ENCODE measurements at places on chromosomes 6 and 20.

DNA sequence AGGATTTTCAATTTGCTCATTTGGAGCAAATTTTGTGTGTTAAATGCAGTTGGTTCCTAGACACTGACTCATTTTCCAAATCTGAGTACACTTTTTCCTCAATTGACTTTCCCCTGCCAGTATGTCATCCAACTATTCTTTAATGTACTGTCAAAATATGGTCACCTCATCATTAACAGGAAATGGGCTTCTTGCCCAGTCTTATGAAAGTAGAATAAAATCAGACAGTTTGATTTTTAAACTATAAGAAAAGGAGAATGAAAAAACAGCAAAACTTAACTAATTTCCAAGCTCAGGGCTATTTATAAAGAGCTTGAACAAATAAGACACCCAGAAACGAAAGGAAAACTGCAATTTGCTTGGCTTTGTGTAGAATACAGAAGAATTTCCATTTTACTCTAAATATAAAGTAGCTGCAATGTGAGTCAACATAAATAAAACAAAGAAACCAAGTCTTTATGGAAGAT, 43.7 kb upstream of the RAB23 start:
- no peak for DNase-seq

GRCh38 chr6:25279748-25280343, 672 bp downstream of the CARMIL1 start:
- DNase-seq = peak; percentile 37

DNA sequence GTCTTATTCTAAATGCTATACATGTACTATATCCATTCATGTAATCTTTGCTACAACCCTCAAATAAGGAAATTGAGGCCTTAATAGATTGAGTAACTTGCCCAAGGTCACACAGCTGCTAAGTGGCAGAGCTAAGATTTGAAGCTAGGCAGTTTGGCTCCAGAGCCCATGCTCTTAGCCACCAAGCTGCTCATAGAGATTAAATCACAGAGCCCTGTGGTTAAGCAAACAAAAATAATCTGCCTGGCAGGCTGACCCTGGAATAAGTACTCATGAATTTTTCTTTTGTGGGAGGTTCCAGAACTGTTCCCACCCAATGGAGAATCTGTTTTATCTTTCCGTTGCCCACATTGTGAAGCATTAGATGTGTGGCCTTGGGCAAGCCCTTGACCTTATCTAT, 7.4 kb downstream of the AAR2 start:
- DNase-seq = no peak

- DNase-seq = peak; percentile 11
Observed at GRCh38 chr6:18978337-18979128, 591.4 kb downstream of the RNF144B start.

GRCh38 chr6:163527291-163527690, 112.8 kb downstream of the QKI start:
- no peak for DNase-seq

DNA sequence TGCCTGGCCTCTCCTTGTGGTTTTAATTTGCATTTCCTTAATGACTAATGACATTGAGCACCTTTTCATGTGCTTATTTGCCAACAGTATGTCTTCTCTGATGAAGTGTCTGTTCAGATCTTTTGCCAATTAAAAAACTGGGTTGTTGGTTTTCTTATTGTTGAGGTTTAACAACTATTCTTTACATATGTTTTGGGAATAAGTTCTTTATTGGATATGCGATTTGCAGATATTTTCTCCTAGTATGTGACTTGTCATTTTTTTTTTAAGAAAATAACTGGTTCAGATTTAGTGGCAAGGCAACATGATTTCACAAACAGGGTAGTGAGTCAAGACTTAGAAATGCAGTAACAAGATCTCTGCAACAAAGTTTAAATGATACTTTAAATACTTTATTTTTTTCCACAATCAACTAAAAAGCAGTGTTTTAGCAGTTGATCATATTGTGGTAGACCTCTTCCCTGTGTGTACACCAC, 67.8 kb downstream of the TIAM2 start:
- DNase-seq = no peak

GRCh38 chr20:56422076-56422823, 10.2 kb downstream of the CASS4 start:
- DNase-seq = no peak

GRCh38 chr6:138568997-138569396, 69.7 kb upstream of the NHSL1 start:
- no peak for DNase-seq

DNA sequence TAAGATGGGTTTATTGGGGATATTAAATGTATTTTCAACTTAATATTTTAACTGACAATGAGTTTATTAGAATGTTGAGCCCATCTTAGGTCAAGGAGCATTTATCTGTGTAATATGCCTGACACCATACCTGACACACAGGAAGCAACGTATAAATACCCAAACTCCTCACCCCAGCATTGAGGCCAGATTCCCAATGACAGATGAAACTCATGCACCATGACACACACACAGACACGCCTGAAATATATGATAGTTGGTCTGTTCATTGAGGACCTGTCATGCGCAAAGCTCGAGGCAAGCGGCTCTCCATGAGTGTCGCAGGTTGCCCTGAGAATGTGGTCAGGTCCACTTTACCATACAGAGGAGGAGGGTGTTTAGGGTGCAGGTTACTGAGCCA, 64.1 kb downstream of the GFOD1 start:
- no peak for DNase-seq

DNA sequence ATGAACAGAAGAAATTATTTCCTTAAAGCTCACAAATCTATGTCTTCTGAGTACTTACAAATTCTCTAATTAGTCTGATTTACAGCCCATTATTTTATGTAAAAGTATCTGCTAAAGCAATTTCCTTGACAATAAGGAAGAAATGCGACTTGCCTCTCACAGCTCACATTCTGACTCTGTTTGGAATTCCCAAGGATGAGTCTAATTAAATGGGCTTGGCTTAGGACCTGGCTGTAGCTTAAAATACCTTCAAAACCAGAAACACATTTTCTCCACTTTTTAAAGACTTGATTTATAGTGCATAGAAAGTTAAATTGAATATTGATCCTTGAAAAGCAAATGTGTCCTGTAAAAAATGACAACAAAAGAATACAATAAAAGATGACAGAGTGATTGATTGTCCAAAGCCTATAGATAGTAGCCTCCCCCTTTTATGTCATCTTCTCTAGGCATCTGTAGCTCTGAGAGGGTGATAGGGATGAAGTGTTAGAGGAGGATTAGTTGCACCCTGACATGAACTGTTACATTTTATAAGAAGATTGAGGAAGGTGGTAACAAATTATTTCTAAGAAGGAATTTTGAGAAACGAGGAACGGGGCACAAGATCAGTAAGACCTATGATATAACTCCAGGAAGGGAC, 118.9 kb downstream of the MACROD2 start:
- no peak for DNase-seq

DNA sequence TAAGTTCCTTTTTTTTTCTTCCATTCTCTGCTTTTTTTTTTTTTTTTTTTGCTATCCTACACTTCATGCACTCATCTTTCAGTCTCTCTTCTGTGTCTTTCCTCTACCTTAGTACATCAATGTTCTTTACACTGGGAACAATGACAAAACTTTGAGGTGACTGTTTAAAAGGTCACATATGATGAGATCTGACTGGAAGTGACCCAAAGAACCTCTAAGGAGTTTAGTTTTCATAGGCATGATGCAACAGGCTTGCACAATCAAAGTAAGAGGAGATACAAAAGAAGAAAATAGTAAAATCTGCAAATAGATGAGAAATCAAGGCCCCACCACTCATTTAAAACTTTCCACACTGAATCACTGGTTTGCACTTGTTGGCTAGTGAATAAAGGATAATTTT, 840.8 kb downstream of the TBC1D32 start:
- DNase-seq = no peak

DNA sequence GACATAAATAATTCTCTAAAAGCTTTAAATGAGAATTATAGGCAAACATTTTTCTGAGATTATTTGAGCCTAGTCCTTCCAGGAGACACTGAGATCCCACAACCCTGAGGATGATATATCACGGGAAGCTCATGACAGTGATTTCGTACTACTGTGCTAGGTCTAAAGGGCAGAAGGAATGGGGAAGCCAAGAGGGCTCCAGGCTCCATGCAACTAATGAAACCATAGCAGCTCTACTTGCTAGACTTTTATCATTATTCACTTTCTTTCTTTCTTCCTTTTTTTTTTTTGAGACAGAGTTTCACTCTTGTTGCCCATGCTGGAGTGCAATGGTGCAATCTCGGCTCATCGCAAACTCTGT, 57.3 kb upstream of the SGK1 start:
- DNase-seq = no peak

DNA sequence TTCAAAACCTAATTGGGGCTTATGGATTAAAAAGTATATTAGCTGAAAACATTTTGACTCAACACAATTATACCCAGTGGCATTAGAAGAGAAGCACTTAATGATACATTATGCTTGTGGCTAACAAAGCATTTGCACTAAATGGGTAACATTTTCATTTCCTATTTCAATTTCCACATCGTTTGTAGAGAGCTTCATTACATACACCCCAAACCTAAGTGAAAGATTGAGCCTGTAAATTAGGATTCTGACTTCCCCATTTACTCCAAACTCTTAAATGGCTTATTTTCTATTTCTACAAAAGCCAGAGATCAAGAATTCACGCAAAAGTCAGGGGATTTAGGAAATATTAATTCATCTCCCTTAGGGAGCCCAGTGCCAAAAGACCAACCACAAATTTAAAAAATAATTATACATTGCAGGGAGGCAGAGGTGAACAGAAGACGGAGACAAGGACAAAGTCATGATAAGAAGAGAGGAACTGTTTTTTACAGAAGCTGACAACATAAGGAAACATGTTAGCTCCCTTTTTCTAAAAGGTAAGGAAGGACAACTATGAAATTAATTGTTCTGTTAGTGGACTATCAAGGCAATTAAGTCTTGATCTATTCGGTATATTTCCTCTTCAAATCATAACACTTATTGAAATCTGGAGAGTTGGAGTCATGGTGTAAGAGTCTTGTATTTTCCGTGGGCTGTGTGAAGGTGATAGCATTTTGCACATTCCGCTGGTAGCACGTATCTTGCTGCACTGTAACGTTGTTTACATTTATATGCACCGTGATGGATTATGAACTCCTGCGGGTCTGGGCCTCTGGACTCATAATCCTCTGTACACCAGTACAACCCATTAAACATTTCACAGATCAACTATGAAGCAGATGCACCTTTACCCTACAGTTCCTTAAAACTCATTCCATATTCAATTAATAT, 24.8 kb upstream of the EZR start:
- DNase-seq = no peak

- DNase-seq = no peak
Observed at GRCh38 chr20:20782755-20783154, 70.3 kb upstream of the RALGAPA2 start.

DNA sequence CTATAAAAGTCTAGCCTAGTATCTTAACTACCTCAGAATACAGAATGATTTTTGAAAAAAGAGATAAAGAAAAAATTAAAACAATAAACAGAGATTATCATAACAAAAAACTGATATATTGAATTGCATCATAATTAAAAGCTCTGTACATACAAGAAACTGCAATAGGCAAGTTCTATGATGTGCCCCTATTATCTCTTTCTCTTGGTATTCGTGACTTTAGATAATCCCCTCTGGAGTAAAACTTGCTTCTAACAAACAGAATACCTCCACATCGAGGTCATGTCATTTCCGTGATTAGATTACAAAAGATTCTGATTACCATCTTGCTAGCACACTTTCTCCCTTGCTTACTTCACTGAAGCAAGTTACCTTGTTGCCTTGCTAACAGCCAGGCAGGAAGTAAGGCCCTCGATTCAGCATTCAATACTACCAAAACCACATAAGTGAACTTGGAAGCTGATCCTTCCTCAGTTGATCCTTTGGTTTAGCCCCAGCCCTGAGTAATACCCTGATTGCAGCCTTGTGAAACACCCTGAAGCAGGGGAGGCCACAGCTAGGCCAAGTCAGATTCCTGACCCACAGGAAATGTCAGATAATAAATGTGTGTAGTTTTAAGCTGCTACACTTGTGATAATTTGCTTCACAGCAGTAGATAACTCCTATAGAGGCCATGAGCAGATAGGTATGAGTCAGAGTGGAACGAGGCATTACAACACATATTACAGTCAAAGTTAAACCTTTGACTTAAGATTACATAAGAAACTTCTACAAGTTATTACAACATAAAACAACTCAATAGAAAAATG, 53.7 kb upstream of the TMX4 start:
- no peak for DNase-seq

DNA sequence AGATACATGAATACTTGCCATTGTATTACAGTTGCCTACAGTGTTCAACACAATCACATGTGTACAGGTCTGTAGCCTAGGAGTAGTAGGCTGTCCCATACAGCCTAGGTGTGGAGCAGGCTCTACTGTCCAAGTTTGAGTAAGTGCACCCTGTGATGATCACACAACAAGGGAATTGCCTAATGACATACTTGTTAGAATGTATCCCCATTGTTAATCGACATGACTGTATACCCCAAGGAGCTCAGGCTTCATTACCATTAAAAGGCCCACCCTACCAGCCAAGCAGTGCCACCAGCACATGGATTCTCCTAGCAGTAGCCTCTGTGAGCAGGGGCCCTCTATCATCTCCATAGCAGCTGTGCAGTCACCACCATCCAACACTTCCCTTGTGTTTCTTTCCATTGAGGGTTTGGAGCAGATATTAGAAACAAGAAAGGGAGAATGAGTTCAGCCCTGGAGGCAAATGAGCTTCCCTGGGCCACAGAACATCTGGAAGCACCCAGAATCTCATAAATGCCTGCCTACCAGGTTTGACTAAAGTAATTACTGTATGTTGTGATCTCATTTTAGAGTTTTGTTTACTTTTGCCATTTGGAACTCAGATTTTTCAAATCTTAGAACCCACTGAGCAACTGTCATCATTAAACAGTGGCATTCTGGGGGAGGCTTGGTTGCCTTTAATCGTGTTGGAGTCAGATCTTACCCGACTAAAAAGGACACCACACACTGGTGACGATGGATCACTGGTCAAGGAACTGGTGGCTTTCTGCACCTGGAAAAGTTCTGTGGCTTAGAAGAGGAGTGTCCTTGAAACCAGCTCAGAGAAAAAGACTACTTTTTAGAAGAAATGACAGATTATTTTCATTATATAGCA, 104.9 kb downstream of the TULP4 start:
- DNase-seq = no peak

DNA sequence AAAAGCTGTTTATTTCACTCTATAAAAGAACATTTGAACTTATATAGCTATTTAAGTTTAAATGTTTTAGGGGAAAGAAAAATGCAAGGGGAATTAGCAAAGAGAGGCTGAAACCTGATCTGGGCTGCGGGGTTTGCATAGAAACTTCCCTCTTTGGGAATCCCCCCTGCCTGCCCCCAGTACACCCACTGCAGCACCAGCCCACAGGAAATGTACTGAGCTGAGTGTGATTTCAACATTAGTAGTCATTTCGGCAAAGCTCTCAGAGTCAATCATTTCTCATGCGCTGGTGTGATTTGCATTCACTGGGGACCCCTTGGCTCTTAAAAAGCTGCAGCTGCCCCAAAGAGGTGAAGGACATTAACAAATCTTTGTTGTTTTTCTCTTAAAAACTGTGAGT, 859.4 kb downstream of the MAFB start:
- DNase-seq = no peak

Measured in T47D (cell line).